GM12865 (cell line): ENCODE measurements at places on chromosomes 7 and 10.

- DNase-seq, result no peak
Measured at GRCh38 chr10:66877361-66877760, 48.5 kb upstream of the LRRTM3 start.

DNA sequence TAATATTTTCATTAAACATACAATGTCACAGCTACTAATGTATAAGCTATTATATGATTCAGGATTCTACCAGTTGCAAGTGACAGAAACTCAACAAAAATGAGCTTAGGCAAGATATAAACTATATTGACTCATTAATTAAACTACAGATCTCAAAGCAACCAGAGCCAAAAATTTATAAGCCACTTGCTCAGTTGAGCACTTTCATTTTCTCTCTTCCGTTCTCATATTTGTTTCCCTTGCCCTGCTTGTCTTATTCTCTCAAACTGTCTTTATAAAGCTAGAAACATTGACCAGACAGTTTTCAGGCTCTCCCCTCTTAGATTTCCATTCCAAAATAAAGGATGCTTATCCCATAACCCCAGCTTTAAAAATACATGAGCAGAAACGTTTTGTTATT is 60.2 kb upstream of the DGKB start:
- no peak for DNase-seq

- peak; percentile 82 for DNase-seq
Measured at GRCh38 chr7:99379043-99379577, 4.6 kb downstream of the ARPC1B start.

- no peak for DNase-seq
Measured at GRCh38 chr10:116848944-116849247, 403 bp upstream of the ENO4 start.

DNA sequence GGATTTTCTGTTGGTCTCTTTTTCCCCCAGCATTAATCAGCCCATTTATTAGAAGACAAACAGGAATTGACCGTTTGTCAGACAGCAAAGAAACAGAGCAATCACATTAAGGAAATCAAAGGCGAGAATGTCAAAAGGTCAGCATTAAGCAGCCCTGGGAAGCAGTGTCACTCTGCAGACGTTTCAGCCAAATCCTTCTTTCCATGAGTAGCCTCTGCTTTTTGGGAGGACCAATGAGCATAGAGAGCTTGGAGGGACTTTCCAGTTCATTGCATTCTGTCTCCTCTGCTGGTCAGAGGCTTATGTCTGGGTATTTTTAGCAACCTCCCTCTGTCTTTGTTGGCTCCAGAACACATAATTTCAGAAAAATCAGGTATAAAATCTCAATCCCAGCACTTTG is 481.4 kb downstream of the GALNT17 start:
- no peak for DNase-seq

DNA sequence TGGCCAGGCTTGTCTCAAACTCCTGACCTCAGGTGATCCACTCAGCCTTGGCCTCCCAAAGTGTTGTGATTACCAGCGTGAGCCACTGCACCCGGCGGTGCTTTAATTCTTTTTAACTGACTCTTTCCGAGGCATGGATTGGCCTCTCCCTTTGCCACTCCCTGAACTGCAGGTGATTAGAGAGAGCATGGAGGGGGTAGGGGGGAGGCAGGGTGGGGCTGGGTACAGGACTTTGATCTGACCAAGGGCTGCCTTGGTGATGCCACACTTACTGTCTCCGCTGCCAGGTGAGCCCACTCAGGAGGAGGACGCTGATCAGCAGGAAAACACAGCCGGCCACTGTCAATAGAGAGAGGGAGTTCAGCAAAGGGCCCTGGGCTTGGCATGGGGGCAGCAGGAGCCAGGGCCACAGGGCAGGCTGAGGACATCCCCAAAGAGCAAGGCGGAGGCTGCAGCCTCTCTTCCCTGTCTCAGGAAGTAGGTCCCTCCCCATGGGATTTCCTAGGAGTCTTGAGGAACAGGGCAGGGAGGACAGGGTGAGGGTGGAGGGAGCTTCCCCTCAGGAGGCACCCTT is 40.5 kb upstream of the IL15RA start:
- no peak for DNase-seq

- DNase-seq, result peak; percentile 75
Measured at GRCh38 chr7:102874166-102874829, 38.5 kb upstream of the LRRC17 start.

DNA sequence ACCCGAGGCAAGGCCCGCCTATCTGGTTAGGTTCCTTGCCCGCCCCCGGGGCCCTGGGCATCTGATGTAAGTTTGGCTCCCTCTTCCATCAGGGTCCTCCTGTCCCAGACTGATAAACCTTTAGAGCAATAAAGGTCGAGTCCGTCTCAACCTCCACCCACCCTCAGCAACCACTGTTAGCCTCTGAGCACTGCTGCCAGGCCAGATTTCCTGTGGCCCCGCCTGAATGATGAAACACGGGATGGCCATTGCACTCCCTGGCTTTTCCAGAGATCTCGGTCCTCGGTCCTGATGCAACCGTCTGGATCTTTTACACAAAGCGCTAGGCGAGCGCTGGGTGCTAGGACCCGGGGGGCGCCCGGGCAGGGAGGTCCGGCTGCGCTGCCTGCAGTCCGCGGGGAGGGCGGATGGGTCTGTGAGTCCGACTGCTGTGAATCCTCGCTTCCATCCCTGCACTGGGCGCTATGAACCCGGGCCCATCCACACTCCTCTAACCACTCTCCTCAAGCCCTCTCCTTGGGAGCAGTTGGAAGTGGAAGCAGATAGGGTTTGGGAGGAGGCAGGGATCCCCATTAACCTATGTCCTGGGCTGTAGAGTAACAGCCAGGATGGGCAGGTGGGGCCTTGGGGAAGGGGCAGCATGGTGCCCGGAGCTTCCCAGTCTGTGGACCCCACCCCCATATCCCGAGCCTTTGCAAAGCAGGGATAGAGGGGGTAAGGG is 875 bp upstream of the DDIT4 start:
- DNase-seq, result peak; percentile 88

- DNase-seq, result no peak
Measured at GRCh38 chr7:149188637-149189259, 6.6 kb upstream of the ZNF282 start.

- DNase-seq, result no peak
Measured at GRCh38 chr7:107961405-107961804, 41.6 kb downstream of the LAMB1 start.

DNA sequence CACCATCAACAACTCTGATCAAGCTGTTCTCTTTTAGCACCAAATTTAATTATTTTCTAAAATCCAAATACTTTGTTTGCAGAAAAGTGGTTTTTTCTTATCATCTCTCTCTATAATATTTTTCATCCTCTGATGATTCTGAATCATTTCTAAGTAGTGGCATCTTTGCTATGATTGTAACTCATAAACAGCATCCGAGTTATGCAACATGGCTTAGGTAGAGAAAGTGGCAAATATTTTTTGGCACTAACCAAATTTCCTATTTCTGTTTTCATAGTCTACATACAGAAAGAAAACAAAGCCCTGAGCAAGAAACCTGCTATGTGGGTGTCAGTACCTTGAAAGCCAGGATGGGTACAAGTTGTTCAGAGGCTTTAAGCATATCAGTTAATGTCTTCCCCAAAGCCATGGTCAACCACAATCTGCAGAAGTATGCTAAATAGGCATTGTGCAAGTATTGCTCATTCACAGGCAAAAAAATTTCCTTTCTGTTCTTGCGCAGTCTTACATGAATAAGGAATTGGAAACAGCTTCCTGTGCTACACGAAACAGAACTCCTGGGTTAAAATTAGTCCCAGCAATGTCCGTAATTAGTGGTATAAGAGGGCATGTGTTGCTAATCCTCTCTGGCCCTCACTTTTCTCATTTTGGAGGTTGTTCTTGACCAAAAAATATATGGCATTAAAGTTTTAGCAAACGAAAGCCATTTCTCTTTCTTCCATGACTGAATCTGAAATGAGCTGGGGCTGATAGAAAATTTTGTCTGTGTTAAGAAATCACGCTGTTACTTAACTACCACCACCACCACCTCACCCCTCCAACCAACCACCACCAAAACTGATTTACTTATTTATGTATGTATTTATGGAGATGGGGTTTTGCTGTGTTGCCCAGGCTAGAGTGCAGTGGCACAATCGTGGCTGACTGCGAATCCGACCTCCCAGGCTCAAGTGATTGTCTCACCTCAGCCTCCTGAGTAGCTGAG is 325.6 kb upstream of the MAGI2 start:
- DNase-seq, result no peak

GRCh38 chr7:159098811-159099655 is 45.6 kb downstream of the VIPR2 start:
- no peak for DNase-seq

GRCh38 chr7:15457990-15458955 is 103.5 kb downstream of the AGMO start:
- DNase-seq, result no peak

GRCh38 chr7:20021831-20022230 is 195.4 kb downstream of the MACC1 start:
- peak; percentile 47 for DNase-seq

DNA sequence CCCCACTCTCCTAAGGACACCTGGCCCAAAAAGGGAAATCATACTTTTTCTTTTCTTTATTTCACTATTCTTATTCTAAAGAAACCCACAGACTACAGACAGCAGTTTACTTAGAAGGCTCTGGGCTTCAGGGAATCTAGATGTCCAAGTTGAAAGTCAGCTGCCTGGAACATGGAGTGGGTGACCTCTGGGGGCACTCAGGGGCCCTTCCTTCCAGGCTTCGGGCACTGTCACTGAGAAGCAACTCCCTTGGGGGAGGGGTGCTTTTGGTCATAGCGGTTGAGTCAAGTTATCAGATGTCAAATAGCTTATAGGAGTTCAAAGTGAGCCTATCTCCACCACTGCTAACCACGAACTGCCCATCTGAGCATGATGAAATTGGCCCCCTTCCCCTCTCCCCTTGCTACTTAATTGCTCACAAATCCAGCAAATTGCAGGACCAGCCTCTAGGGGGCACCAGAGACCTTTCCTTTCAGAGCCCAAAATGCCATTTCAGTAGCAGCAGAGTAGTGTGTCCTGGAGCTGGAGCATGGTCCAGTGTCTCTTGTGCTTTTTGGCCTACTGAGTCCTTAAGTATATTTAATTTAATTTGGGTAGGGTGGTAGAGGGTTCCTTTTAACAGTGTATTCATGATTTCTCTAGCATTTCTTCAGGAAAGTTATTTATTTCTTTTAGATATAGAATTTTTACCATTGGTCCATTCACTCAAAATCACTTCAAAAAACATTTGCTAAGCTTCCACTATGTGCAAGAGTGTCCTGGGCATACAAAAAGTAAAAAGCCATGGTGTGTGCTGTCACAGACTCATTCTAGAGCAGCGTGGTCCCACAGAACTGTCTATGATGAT is 463.8 kb downstream of the KCNMA1 start:
- DNase-seq, result peak; percentile 79

DNA sequence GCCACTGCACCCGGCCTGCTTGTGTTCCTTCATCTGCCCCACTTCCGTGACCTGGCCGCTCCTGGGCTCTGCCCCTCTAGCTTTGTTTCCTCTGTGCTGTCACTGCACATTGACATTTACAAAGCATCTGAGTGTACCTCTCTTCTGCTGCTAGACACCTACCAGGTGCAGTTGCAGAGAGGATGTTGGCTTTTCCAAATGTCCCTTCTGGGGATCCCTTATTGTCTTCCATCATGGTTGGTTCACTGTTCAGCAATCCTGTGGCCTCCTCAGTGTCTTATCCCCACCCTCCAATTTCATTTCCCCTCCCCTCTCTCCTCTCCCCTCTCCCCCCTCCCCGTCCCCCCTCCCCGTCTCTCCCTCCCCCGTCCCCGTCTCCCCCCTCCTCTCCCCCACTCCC is 13.8 kb downstream of the VWA2 start:
- no peak for DNase-seq
